T-helper 1 cell treated with Interleukin-12 subunit alpha and Interleukin-12 subunit beta and Interleukin-4 antibody, amounts not matched to agents 30 ng/mL and 1 ng/mL, for 36 hours (primary cell): ENCODE measurements at places on chromosomes 11 and 22. TPM values are rescaled to one million over a fixed set of nuclear protein-coding genes. Genes with fewer than 3 reads are reported as not detected.

SEC14L2 gene
- 11.1 and 12.2 TPM in 2 replicates for total RNA-seq

RIBC2 gene
- 7.6 and 8.9 TPM in 2 replicates for total RNA-seq

SCGB1D2 gene
- total RNA-seq: not detected in 2 replicates

KCNJ1 gene
- not detected in 2 replicates for total RNA-seq

RBMXL2 gene
- 0.10 TPM in 1 of 2 replicates, not detected in the other for total RNA-seq

PGM2L1 gene
- total RNA-seq: 5.1 and 5.3 TPM in 2 replicates

OR52R1 gene
- total RNA-seq: not detected in 2 replicates

KLHL35 gene
- 0.85 and 0.96 TPM in 2 replicates for total RNA-seq

NXF1 gene
- 97.3 and 97.4 TPM in 2 replicates for total RNA-seq

CDPF1 gene
- 9.9 and 10.9 TPM in 2 replicates for total RNA-seq

LRP4 gene
- total RNA-seq: not detected in 2 replicates

KRTAP5-5 gene
- total RNA-seq: not detected in 2 replicates

FAM181B gene
- total RNA-seq: not detected in 2 replicates

CCDC73 gene
- not detected in 2 replicates for total RNA-seq

OR5P2 gene
- not detected in 2 replicates for total RNA-seq
